Thymus (tissue), 14 donors: ENCODE measurements at places on chromosomes 11 and 22.

- H3K4me3 ChIP-seq: no peak overlapping the region
- H3K27me3 ChIP-seq: no peaks in the 10 kb centered on the region
- H3K4me1 ChIP-seq: no peaks in the 10 kb centered on the region
- no peak for DNase-seq
Measured at GRCh38 chr11:103633819-103634590, 402.4 kb upstream of the DDI1 start.

- no peaks in the 10 kb centered on the region for H3K27me3 ChIP-seq
- no peak overlapping the region for H3K4me3 ChIP-seq
- H3K36me3 ChIP-seq: no peaks in the 10 kb centered on the region
- no peak for DNase-seq
- no peaks in the 10 kb centered on the region for H3K4me1 ChIP-seq
Measured at GRCh38 chr11:77747381-77747969, 73.0 kb downstream of the RSF1 start.

GRCh38 chr11:109680127-109680526 is 258.1 kb downstream of the C11orf87 start:
- H3K4me3 ChIP-seq: no peak overlapping the region
- no peaks in the 10 kb centered on the region for H3K27me3 ChIP-seq
- H3K27ac ChIP-seq: no peak overlapping the region
- H3K4me1 ChIP-seq: no peaks in the 10 kb centered on the region
- DNase-seq: no peak

DNA sequence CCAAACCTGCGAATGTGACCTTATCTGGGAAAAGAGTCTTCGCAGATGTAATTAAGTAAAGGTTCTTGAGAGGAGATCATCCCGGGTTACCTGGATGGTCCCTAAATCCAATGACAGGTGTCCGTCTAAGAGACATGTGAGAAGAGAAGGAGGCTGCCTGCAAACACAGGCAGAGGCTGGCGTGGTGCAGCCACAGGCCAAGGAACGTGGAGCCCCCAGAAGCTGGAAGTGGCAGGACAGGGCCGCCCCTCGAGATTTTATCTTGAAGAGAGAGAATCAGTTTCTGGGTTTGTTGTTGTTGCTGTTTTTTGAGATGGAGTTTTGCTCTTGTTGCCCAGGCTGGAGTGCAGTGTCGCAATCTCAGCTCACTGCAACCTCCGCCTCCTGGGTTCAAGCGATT is 33.6 kb downstream of the MRGPRD start:
- no peaks in the 10 kb centered on the region for H3K27me3 ChIP-seq
- H3K4me3 ChIP-seq: no peak overlapping the region
- DNase-seq: no peak
- H3K4me1 ChIP-seq: no peaks in the 10 kb centered on the region
- no peaks in the 10 kb centered on the region for H3K36me3 ChIP-seq
- no peak overlapping the region for H3K27ac ChIP-seq

- H3K27me3 ChIP-seq: no peaks in the 10 kb centered on the region
- no peaks in the 10 kb centered on the region for H3K4me1 ChIP-seq
- no peak overlapping the region for H3K4me3 ChIP-seq
- DNase-seq: no peak
- no peak overlapping the region for H3K27ac ChIP-seq
- H3K36me3 ChIP-seq: peaks cover 2% of the 10 kb centered on the region
Measured at GRCh38 chr22:46844606-46845210, 82.3 kb downstream of the TBC1D22A start.

- H3K27ac ChIP-seq: no peak overlapping the region
- H3K36me3 ChIP-seq: no peaks in the 10 kb centered on the region
- H3K27me3 ChIP-seq: no peaks in the 10 kb centered on the region
- no peaks in the 10 kb centered on the region for H3K4me1 ChIP-seq
Measured at GRCh38 chr11:19995145-19995544, 165.1 kb downstream of the DBX1 start.

DNA sequence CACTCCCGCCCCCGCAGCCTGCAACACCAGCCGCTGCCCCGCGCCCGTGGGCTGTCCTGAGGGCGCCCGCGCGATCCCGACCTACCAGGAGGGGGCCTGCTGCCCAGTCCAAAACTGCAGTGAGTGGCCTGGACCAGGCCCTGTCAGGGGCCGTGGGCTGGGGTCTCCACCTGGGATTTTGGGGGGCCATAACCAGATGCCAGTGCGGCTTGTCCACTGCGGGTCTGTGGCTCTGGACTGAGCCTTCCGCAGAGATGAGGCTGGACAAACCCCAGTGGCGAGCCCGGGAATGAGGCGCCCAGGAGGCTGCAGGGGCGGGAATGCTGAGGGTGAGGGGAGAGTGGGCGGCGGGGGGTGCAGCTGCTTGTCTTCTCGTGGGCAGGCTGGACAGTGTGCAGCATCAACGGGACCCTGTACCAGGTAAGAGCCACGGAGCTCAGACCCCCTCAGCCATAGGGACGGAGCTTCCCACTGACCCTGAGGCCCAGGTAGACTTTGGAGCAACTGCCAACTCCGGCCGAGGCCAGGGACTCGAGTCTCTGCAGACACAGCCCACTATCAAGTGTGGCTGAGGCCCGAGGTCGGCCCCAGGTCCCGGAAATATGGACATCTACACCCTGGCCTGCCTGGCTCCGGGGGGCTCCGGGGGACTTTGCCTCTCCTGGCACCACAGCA is 24.8 kb upstream of the MUC5B start:
- H3K27ac ChIP-seq: no peak overlapping the region
- peaks cover 9% of the 10 kb centered on the region for H3K27me3 ChIP-seq
- H3K4me1 ChIP-seq: no peaks in the 10 kb centered on the region
- H3K36me3 ChIP-seq: no peaks in the 10 kb centered on the region

- H3K27ac ChIP-seq: no peak overlapping the region
- no peak overlapping the region for H3K4me3 ChIP-seq
- peaks cover 3% of the 10 kb centered on the region for H3K4me1 ChIP-seq
- no peak for DNase-seq
Measured at GRCh38 chr11:117851106-117851505, 25.4 kb downstream of the FXYD6 start.

- peak overlapping the region; percentile 91 for H3K27ac ChIP-seq
- no peaks in the 10 kb centered on the region for H3K36me3 ChIP-seq
- DNase-seq: peak; percentile 74
- peaks cover 48% of the 10 kb centered on the region for H3K4me1 ChIP-seq
- peak overlapping the region; percentile 17 for H3K4me3 ChIP-seq
- H3K27me3 ChIP-seq: no peaks in the 10 kb centered on the region
Measured at GRCh38 chr22:39170825-39171622, 18.5 kb upstream of the CBX7 start.

GRCh38 chr11:128806506-128807261 is 60.4 kb downstream of the KCNJ1 start:
- H3K4me3 ChIP-seq: no peak overlapping the region
- no peaks in the 10 kb centered on the region for H3K27me3 ChIP-seq
- no peaks in the 10 kb centered on the region for H3K4me1 ChIP-seq
- H3K27ac ChIP-seq: no peak overlapping the region
- H3K36me3 ChIP-seq: peaks cover 76% of the 10 kb centered on the region

- no peak for DNase-seq
- H3K4me3 ChIP-seq: no peak overlapping the region
- H3K4me1 ChIP-seq: no peaks in the 10 kb centered on the region
- H3K27me3 ChIP-seq: no peaks in the 10 kb centered on the region
- no peak overlapping the region for H3K27ac ChIP-seq
Measured at GRCh38 chr22:22075382-22076163, 93.0 kb upstream of the TOP3B start.

- no peak overlapping the region for H3K27ac ChIP-seq
- H3K4me1 ChIP-seq: peaks cover 13% of the 10 kb centered on the region
- H3K27me3 ChIP-seq: no peaks in the 10 kb centered on the region
- H3K36me3 ChIP-seq: peaks cover 61% of the 10 kb centered on the region
- DNase-seq: no peak
Measured at GRCh38 chr11:65854161-65854592, 3.8 kb downstream of the CFL1 start.
